ENCODE measurements at places on chromosomes 2 and 18. TPM values are rescaled to one million over a fixed set of nuclear protein-coding genes. Genes with fewer than 3 reads are reported as not detected.

- peak; percentile 62 for DNase-seq
Observed at GRCh38 chr18:46174342-46175041, 70.3 kb downstream of the HAUS1 start.

- DNase-seq: no peak
Observed at GRCh38 chr18:22318745-22319407, 98.8 kb downstream of the CTAGE1 start.

- DNase-seq: no peak
Observed at GRCh38 chr18:21309248-21309647, 67.2 kb downstream of the GREB1L start.

- no peak for DNase-seq
Observed at GRCh38 chr2:187684174-187684573, 129.9 kb upstream of the TFPI start.

DNA sequence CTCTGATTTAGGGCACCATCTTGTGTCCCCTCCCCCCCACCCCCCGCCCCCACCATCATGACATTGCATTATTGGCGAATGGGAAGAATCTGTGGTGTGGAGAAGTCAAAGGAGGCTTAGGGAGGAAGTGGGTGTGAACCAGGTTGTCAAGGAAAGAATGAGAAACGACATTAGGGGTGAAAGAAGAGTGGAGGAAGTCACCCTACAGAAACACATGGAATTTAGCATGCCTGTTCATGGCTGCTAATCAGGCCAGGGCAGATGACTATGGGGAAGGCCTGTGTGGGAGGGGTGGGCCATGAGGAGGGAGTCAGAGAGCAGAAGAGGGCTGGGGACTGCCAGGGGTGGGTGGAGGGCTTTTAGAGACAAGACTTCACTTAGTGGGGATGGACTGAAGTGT lies 81.6 kb downstream of the AOX1 start:
- DNase-seq: no peak

DNA sequence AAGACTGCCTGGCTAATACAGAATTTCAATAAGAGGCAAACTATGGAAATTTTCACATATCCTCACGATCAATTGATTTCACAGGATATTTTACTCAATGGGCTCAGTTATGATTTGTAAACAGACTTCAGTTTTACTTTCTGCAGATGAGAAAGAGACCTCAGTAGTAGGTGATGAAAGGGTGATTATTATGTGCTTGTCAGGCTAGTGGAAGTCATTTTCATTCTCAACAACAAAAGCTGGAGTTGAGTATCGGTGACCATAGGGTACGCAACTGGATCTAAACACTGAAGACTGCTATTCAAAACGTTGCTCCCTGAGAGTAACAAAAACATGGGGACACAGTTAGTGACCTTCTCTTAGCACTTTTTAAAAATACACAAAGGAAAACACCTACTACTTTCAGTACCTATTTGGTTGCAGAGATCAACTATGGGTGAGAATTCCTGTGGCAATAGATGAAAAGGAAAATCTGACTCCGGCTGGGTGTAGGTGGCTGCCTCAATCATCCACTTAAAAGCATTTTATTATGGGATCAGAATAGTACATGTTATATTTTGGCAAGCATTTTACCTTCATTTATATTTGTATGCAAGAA lies 126.2 kb upstream of the VRK2 start:
- DNase-seq: no peak

GRCh38 chr2:15069149-15069548 lies 436.6 kb downstream of the LRATD1 start:
- no peak for DNase-seq

DNA sequence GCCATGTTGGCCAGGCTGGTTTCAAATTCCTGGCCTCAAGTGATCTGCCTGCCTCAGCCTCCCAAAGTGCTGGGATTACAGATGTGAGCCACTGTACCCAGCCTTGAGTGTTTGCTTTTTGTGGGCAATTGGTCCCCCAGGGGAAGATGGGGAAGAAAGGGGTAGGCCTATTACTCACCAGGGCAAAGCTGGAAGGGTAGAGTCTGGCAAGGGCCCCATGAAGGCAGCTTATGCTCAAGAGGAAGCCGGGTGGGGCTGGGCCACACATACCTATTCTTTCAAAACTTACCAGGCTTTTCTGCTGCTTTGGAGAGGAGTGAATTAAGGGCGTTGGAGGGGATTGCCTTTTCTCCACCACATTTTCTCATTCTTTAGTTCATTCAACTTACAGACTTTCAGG lies 24.5 kb upstream of the CD28 start:
- DNase-seq: no peak

DNA sequence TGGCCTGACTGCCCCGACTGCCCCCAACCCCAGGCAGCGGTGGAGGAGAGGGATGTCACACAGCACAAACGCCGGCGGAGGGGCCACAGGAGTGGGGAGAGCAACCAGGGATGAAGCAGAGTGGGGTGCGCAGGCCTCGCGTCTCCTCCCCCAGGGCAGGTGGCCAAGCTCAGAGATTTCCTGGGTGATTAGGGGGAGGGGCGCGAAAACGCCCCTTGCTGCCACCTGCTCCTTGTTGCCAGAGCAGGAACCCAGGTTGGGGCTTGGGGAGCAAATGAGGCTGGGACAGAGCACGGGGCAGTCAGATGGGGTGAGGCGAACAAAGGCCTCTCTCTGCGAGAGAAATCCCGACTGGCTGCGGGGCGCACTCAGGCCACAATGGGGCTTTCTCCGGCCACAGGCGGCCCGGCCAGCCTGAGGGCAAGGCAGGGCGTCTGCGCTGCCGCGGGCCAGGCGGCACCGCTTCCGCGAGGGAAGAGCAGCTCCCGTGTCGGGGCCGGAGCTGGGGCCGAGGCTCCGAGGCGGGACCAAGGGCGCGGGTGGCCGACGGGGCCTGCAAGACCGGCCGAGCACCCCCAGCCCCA lies 11.5 kb downstream of the TEX44 start:
- DNase-seq: peak; percentile 67

DNA sequence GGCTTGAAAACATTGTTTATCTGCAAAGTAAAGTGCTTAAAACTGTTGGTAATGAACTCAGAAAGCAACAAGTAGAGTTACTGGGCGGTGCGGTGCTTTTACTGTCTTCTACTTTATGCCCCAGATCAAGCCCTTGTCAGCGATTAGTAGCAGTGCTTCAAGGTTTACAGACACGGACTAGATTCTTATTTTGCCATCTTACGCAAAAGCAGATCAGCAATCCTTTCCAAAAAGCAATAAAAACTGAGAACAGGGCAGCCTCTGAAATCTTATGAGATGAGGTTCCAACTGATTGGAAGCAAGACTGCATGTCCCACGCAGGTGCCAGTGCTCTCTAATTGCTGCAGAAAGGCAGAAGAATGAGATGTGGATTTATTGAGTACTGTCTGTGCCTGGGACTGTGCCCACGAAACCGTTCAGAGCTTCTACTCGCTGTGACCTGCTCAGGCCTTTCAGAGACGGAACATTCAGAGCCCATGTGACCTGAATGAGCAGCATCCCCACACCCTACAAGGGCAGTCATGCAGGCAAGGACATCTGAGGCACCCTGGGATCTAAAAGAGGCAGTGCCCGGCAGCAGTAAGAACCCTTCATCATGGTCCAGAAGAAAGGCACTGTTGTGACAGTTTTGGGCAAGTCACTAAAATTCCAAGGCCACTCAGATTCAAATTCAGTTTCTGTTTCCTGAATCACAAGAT lies 15.7 kb downstream of the COL4A3 start:
- no peak for DNase-seq

DNA sequence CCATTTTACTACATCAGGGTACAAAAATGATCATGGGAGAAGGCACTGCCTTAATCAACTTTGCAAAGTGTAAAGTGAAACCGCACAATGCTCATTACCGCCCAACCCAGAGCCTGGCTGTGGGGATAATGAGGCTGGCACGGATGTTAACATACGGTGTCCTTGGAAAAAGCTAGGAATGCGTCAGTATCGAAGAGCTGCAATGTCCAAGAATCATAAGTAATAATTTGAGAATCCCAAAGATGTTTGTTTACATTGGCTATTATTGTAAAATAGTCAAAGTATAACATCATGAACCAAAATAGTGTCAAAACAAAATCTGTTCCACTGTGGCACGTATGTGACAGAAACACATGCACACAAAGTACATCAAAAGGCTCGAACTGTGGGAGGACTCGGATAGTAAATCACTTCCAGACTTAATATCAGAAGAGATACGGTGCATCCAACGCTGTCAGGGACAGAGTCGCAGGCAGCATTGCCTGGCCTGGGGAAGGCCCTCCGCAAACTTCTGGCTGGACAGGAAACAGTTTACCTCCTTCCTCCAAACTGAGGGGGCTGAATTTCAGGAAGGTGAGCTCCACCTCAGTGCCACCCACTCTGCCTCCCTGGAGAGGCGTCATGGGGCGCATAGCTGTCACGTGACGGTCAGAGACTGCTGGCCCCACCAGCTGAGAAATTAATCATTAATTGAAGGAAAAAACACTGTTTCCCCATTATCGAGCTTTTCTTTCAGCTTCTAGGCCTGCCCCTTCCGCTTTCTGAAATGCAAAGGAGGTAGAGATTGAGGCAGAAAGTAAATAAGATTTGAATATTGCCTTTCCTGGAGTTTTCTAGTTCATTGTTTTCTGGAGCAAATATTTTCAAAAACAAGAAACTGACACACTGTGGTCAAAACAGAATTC lies 1.8 kb upstream of the ID2 start:
- DNase-seq: peak; percentile 82

DNA sequence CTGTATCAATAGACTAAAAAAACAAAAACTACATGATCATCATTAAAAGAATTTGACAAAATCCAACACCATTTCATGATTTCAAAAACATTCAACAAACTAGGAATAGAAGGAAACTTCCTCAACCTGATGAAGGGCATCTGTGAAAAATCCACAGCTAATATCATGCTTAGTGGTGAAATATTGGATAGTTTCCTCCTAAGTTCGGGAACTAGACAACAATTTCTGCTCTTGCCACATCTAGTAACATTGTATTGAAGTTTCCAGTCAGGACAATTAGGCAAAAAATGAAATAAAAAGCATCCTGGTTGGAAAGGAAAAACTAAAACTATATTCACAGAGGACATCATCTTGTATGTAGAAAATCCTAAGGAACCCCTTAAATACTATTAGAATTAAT lies 34.8 kb downstream of the TNS1 start:
- DNase-seq: no peak

GRCh38 chr2:234963773-234964615 lies 12.2 kb downstream of the SH3BP4 start:
- no peak for DNase-seq

GRCh38 chr2:223052548-223053483 lies 826 bp downstream of the KCNE4 start:
- no peak for DNase-seq

DNA sequence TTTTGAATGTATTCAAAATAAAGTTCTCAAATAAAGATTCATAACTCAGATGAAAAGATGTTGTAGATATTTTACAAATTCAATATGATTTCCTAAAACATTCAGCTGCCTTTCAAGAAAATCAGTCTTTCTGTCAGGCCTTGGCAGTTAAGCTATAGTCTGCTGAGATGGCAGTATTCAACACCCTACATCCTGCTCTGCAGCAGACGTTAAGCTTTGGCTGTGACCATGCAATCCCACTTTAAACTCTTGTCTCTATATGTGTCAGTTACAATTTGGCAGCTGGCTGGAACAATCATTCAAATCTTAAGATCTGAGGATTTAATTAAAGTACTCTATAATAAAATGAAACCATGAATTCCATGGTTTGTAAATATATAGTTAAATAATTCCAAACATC lies 567.3 kb upstream of the ZNF804A start:
- no peak for DNase-seq

DNA sequence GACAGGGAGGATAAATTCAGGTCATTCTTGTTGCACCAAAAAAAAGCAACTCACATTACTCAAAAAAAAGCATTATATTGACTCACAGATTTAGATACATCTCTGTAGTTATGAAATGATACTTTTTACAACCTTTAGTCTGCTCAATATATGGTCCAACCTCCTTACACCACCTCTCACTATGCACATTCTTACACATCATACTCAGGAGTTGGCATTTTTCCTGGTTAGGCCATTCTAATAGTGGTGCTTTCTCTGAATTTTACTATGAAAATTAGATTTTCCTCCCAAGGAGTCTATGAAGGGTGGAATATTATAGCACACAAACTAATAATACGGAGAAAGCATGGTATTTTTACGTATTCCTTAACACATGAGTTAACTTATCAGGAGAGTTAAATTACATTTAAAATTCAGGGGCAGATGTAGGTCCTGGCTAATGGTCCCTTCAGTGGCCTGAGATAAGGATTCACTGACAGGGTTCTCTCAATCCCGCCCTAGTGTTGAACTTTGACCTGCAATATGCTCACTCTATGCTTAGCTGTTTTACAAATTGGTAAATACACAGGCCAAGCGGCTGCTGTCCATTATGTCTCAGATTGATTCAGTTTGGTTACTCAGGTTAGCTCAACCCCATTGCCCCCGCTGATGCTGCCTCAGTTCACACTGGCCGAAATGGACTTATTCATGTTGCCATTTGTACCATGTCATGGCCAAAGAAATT lies 153.6 kb downstream of the NCKAP5 start:
- DNase-seq: no peak

DNA sequence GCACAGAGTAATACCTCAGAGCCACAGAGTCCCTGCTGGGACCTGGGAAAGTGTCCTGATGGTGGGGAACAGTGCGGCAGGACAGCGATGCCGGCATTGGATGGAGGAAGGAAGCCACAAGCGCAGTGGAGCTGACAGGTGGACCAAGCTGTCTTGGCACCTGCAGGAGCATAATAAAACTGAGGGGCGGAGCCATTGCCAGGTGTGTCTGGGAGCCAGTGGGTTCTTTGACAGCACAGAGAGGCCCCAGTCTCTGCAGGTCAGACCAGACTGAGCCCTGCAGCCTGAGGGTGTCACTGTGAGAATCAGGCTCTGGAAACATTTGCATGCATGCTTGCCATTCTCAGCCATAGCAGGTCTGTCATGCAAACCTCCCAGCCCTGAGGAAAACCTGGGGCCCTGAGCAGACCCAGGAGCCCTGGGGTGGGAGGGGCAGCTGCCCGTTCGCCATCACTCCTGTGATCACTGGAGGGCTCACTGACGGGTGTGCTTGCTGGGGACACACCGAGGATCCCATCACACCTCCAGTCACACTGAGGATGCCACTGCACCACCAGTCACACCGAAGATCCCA lies 210.5 kb upstream of the HDAC4 start:
- DNase-seq: no peak

GRCh38 chr2:149191915-149192314 lies 138.5 kb upstream of the LYPD6 start:
- no peak for DNase-seq

DNA sequence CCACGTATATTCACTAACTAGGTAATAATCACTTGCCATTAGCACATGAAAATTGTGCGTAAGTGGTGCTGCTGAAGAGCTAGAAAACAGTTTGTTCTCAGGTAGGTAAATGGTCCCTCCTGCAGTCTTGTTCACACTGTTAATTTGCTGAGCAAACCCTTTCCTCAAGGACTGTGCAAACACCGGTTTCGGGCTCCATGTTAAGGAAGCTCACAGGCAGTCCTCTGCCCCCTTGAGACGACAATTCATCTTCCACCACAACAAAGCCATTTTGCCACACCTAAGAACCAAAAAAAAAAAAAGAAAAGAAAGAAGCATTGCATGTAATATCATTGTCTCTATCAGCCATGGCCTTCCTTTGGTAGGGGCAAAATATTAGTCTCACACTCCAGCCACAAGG lies 193.9 kb downstream of the BCL11A start:
- DNase-seq: no peak

CREG2 gene
- total RNA-seq: not detected

PSTPIP2 gene
- total RNA-seq: 9.4 TPM

ELOA2 gene
- total RNA-seq: not detected

FIGLA gene
- total RNA-seq: not detected

ABHD3 gene
- total RNA-seq: 160 TPM

CNDP2 gene
- total RNA-seq: 148 TPM

EFR3B gene
- 1.9 TPM for total RNA-seq

SLC19A3 gene
- 4.5 TPM for total RNA-seq

NAT8 gene
- 0.52 TPM for total RNA-seq

OXER1 gene
- total RNA-seq: 1.6 TPM
